ENCODE measurements at places on chromosomes 5 and 9.

DNA sequence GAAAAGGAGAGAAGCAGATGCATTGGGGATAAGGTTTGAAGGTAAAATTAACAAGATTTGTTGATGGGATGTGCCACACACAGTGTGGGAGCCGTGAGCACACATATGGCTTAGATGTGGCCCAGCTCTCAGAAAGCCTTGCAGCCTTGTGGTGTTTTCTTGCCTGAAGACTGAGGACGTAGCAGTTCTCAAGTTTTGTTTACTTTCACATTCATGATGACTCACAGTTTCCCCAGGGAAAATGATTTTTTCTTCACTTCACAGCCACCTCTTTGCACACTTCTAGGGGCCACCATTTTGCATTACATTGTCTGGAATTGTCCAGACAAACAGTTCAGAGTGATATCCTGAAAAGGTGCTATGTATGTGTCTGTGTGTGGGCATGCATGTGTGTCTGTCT lies 126.2 kb downstream of the BASP1 start:
- DNase-seq: no peak

DNA sequence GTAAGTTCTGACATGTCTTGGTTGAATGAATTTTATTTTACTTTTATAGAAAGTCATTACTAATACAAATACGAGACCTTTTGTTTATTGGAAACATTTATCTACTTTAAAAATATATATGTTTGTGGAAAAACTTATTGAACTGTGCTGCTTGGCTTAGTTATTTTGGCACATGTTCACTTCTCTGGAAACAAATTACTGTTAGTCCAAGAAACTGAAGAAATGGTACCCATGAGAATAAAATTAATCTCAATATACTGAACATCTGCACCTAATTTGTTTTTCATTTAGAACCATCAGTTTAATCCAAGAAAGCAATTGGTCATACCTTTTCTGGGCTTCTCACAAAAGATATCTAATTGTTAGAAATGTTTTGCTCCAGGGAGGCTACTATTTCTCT lies 32.2 kb downstream of the INVS start:
- no peak for DNase-seq

DNA sequence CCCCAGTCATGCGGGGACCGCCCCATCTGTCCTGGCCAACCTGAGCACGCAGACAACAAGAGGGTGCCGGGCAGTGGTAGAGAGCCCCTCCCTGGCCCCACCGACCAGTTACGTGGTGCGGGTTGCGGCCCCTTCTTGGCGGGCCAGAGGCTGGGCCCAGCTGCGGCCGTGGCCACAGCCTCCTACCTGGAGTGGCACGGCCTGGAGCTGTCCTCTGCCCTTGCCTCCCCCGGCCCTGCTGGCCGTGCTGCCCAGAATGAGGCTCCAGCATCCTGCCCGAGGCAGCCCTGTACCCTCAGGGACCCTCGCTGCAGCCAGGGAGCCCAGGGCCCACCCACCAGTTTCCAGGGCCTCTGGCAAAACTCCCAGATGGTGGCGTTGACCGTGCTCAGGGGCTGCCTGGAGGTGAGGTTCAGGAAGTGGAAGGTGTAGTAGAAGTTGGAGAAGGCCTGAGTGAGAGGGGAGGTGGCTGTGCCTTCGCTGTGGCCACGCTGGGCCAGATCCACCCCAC lies 5.7 kb downstream of the ENTPD8 start:
- DNase-seq: no peak

GRCh38 chr5:68419637-68420452 lies 204.3 kb downstream of the PIK3R1 start:
- peak; percentile 85 for DNase-seq

GRCh38 chr9:97710356-97711222 lies 13.4 kb upstream of the XPA start:
- peak; percentile 73 for DNase-seq

GRCh38 chr5:32297181-32298058 lies 15.3 kb downstream of the MTMR12 start:
- DNase-seq: no peak

GRCh38 chr5:131042021-131042789 lies 122.9 kb downstream of the HINT1 start:
- DNase-seq: no peak

GRCh38 chr9:81559197-81559596 lies 130.2 kb downstream of the TLE1 start:
- no peak for DNase-seq

DNA sequence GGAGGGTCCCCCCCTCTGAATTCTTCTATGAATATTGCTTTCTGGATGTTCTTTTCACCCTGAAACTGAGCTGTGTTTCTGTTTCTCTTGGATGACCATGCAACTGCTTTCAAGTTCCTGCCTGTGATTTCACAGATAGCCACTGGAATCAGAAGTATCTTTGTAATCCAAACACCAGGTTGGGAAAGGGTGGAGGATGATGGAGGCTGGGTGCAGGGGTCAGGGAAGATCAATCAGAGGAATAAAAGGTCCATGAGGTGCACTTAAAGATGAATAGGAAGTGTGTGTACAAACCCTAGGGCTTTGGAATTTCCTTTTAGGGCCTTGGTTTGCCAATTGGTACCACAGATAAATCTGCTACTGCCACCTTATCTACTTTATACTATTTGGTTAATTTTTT lies 68.2 kb upstream of the AGXT2 start:
- DNase-seq: no peak

DNA sequence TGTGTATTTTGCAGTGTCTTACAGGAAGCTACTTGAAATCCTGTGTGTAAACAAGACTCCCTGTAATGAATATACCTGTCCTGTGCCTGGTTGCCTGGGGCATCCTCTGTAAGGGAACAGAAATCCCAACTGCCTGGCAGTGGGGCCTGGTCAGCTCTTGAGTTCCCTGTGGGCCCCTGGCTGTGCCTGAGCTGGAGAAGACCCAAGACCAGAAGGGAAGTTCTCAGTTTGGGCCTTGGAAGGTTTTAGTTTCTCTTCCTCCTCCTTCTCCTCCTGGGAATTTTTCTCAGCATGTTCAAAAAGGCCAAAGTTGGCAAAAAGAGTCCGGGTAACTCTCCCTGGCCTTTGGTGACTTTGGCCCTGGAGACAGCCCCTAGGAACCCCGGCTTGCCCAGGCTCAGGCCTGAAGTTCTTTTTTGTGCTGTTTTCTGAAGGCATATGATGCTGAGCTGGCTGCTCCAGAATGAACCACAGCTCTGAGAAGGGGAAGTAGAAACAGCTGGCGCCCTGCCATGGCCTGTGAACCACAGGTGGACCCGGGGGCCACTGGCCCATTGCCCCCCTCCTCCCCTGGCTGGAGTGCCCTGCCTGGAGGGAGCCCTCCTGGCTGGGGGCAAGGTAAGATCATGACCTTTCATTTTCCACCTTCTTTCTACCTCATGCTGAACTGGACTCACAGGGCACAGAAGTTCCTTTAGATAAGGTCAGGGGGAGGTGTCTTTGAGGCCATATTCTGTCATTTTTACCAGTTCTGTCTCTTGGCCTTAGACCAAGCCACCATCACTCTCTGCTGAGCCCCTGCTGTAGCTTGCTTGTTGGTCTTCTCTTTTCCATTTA lies 5.8 kb downstream of the TMEM268 start:
- DNase-seq: no peak

DNA sequence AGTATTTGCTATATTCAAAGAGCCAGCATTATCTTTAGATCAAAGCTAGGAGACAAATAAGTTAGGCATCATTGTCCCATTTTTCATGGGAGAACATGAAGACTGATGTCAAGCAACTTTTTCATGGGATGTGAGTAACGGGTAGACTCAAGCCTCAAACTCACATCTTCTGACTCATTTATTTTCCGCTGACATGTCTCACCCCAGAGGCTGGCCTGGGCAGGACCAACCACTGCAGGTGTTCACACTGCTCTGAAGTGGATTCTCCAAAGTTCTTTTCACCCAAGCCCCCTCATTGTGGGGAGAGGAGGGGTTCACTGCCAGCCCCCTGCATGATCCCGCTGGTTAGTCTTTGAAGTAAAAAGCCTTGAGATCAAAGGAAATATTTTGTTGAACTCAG lies 34.9 kb upstream of the BASP1 start:
- DNase-seq: no peak

GRCh38 chr5:177542816-177543465 lies 11.4 kb downstream of the FAM193B start:
- no peak for DNase-seq

- DNase-seq: no peak
Observed at GRCh38 chr5:1913578-1913977, 30.9 kb upstream of the IRX4 start.

All from ELF-1 (cell line).